Foreskin keratinocyte (primary cell): ENCODE measurements at places on chromosomes 13 and 19. TPM values are rescaled to one million over a fixed set of nuclear protein-coding genes. Genes with fewer than 3 reads are reported as not detected.

DNA sequence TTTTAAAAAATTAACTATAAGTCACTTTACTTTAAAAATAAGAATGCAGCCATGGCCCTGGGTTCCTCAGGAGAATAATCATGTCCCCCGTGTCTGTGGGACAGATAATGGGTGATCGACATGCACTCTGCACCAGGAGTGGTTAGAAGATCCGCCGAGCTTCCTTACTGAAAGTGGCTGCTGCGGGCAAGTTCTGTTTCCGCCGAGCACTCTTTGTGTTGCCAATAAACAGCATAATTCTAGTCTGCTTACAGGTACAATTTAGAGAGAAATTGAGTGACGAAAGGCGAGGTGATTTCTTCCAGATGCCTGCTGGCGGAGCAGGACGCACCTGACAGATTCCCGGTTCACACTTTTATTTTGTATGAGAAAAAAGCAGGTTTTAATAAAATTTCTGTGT lies 139.0 kb downstream of the SOX1 start:
- no peak for DNase-seq

DNA sequence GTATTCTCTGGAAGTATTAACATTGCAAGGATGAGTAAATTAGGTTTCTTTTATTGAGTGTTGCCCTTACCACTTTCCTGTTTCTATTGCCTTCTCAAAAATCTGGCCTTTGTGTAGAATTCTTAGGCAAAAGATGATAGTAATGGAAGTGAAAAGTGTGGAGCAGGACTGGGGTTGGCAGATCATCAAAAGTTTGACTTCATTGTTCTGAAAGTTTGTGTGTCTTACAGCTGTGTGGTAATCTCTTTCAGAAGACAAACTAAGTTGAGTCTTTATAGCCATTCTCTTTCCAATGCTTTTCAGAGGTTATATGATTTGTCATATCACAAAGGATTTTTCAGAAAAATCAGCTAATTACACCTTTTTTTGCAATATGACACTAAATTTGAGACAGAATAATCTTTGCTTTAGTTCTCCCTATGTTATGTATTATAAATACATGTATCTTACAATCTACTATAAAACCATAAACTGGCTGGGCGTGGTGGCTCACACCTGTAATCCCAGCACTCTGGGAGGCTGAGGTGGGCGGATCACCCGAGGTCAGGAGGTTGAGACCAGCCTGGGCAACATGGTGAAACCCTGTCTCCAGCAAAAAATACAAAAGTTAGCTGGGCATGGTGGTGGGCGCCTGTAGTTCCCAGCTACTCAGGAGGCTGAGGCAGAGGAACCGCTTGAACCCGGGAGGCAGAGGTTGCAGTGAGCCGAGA lies 8.7 kb upstream of the KCNRG start:
- DNase-seq, result no peak

- peak; percentile 35 for DNase-seq
Measured at GRCh38 chr13:88592105-88592504, 920.9 kb downstream of the SLITRK5 start.

- no peak for DNase-seq
Measured at GRCh38 chr13:107271227-107271626, 703.3 kb upstream of the ARGLU1 start.

DNA sequence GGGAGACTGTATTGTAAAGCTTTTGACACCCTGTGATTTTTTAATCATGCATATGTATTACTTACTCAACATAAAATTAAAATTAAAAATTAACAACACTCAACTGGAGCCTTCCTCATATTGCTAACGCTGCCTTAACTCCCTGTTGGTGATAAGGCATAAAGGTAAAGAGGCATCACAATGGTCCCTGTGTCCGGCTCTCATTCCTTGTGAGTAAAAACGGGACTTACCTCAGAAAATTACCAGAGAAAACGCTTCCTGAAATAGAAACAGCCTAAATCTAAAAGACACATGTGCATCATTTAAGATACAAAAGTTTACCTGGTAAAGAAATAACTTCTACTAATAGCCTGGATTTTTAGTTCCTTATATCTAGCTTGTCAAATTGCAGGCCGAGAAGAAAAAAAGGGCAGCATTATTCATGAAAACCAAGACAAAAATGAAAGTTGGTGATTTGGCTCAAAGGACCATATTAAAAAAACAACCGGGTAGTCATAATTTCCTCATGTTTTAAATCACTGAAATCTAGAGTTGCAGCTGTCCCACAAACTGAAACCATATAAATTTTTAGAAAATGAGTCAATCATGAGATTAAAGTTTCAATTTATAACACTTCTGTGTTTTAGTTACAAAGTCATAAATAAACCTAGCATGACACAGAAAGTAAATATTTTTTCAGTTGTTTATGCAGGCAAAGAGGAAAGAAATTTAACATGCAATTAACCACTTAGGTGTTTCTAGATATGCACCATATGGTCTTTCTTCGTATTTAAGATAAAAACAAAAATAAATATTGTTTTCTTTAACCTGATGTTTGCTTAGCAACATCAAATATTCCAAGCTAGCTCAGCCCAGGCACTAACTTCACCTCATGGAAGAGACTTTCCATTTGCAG lies 94.7 kb downstream of the MIPEP start:
- DNase-seq, result peak; percentile 51

GRCh38 chr13:107076801-107077200 lies 508.9 kb upstream of the ARGLU1 start:
- no peak for DNase-seq

DNA sequence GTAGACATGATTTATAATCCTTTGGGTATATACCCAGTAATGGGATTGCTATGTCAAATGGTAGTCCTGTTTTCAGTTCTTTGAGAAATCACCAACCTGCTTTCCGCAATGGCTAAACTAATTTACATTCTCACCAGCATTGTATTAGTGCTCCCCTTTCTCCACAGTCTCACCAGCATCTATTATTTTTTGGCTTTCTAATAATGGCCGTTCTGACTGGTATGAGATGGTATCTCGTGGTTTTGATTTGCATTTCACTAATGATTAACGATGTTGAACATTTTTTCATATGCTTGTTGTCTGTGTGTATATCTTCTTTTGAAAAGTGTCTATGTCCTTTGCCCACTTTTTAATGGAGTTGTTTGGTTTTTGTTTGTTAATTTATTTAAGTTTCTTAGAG lies 165.1 kb downstream of the PDS5B start:
- no peak for DNase-seq

DNA sequence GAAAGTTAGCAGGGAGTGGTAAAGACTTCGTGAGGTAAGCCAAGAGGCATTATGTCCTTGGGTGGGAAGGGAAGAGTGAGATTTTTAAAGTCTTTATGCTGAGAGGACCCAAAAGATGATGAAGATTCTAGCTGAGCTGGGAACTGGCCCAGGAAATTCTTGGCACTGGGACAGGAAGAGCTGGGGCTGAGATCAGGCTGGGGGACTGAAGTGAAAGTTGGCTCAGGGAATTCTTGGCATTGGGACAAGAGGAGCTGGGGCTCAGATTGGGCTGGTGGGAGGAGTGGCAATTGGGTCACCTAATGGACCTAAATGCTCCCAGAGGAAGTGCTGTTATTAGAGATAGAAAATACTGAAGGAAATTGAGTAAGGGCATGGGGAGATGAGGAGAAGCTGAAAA lies 8.8 kb downstream of the SCEL start:
- no peak for DNase-seq

DNA sequence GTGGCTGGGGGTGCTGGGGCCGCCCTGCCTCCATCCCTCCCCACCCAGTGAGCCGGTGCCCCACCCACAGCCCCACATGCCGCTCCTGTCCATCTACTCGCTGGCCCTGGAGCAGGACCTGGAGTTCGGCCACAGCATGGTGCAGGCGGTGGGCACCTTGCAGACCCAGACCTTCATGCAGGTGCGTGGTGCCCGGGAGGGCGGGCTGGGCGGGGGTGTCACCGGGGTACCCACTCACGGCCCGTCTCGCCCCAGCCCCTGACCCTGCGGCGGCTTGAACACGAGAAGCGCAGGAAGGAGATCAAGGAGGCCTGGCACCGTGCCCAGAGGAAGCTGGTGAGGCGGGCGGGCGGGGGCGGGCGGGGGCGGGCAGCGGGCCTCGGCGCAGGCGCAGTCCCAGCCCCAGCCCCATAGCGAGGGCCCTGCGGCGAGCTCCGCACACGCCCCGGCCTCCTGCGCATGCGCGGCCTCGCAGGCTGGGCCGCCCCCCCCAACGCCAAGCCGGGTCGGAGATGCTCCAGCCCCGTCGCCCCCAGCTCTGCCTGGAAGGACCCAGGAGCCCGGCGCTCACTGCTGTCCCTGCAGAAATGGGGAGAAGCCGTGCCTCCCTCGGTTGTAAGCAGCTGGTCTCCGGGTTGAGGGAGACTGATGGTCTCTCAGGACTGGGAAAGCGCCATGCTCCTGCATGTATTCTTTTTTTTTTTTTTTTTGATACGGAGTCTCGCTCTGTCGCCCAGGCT lies 7.7 kb downstream of the ARHGAP45 start:
- DNase-seq, result peak; percentile 44

DNA sequence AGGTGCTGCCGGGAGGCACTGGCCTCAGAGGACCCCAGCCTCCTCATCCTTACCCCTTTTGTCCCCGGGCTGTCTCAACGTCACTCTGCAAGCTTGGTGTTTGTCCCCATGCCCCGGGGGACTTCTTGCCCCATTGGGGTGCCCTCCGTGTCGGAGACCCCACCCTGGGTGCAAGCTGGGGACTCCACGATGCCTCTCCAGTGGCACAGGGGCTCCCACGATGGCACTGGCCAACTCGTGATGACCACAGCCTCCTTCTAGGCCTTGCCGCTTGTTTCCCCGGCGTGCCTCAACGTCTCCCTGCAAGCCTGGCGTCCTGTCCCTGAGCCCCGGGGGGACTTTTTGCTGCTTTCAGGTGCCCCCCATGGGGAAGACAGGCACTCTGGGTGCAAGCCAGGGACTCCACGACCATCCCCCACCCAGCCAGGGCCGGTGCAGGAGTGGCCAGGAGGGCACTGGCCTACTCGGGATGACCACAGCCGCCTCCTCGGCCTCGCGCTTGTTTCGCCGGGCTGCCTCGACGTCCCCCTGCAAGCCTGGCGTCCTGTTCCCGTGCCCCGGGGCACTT lies 237.0 kb downstream of the TUBA3C start:
- no peak for DNase-seq

GRCh38 chr13:92136449-92137155 lies 738.2 kb downstream of the GPC5 start:
- DNase-seq, result peak; percentile 12

DNA sequence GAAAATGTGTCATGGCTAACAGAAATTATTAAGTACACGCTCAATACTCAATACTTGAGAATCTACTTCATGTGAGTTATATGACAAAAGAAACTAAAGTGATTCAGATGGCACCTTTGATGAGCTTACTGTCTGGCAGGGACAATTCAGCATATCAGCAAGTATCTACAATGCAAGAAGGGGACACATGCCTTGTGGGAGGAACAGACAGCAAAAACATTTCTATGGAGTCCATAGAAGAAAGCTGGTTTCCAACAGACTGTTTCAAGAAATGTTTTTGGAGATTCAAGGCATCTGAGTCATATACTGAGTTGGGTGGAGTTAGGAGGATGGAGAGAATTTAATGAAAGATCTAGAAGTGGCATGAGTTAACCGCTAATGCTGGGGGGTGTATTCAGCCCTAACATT lies 54.7 kb downstream of the MBNL2 start:
- no peak for DNase-seq

- no peak for DNase-seq
Measured at GRCh38 chr13:83709426-83710132, 172.7 kb downstream of the SLITRK1 start.

DNA sequence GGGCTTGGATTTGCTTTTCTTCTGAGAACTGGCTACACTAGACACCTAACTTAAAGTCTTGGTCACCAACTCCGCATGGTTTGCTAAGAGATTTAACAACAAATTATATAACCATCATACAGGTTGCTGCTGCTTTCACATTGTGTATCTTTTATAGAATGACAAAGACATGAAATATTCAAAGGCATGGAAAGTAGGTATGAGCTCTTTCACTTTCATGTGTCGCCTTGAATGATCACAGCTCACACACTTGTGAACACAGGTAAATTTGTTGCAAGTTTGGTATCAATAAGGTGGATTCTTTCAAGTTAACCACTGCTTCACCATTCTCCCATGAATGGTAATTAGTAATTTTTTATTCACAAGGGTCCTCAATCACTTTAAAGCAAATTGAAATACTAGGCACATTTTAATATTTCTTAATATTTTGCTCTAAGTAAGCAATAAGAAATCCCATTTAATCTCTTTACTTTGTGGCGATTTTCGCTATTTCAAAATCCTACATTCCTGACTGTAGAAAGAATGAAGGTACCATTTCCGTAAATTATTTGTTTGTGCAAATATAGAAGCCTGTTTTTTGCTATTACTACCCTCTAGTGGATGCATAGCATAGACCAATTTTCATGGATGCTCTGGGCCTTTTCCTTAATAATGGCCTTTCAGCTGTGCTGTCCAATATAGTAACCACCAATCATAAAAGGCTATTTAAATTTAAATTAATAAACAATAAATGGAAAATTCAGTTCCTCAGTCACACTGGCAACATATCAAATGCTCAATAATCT lies 45.5 kb upstream of the FREM2 start:
- no peak for DNase-seq

DNA sequence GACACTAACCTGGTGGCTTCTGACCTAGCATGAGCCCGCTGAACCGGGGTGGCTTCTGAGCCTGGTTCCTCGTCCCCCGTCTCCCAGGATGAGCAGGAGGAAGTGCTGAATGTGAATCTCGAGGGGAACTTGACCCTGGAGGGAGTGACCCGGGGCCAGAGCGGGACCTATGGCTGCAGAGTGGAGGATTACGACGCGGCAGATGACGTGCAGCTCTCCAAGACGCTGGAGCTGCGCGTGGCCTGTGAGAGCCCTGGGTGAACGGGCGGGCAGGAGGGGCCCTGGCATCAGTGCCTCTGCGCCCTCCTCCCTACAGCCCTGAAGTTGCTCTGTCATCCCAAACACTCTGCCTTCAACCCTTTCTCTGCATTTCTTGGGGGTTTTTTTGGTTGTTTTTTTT lies 5.6 kb downstream of the BCAM start:
- DNase-seq, result no peak

DNA sequence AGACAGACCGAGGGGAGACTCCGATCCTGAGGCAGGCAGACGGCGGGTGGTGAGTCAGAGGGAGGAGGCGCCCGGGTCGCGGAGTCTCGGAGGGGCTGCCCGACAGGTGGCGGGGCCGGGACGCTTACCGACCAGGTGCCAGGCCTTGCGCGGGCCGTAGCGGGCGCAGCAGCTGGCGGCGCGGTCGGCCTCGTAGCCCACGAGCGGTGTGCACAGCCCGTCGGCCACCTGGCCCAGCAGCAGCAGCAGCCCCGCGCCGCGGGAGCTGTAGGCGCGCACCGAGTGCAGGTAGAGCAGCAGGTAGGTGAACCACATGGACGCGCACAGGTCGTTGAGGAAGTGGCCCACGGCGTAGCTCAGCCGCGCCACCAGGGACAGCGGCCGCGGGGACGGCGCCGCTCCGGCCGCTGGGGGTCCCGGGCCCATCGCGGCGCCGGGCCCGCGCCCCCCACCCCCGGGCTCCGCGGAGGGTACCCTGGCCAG lies 367 bp downstream of the MFSD12 start:
- DNase-seq, result no peak

GRCh38 chr13:33931397-33932311 lies 113.7 kb downstream of the RFC3 start:
- peak; percentile 51 for DNase-seq

The NKPD1 gene
- polyA plus RNA-seq, result 0.03 TPM in 2 replicates

The PRSS57 gene
- not detected in 2 replicates for polyA plus RNA-seq

The MCF2L gene
- polyA plus RNA-seq, result 0.06 TPM in 1 of 2 replicates, not detected in the other

The NEK5 gene
- 0.01 and 0.02 TPM in 2 replicates for polyA plus RNA-seq

The KCNN1 gene
- 0.02 and 0.03 TPM in 2 replicates for polyA plus RNA-seq

The PRTN3 gene
- not detected in 2 replicates for polyA plus RNA-seq

The ZNF534 gene
- polyA plus RNA-seq, result not detected in 2 replicates

The SIAH3 gene
- 0.14 and 0.20 TPM in 2 replicates for polyA plus RNA-seq

The ZNF709 gene
- polyA plus RNA-seq, result 0.36 and 0.46 TPM in 2 replicates
